ENCODE measurements at places on chromosomes 11 and 22.

DNA sequence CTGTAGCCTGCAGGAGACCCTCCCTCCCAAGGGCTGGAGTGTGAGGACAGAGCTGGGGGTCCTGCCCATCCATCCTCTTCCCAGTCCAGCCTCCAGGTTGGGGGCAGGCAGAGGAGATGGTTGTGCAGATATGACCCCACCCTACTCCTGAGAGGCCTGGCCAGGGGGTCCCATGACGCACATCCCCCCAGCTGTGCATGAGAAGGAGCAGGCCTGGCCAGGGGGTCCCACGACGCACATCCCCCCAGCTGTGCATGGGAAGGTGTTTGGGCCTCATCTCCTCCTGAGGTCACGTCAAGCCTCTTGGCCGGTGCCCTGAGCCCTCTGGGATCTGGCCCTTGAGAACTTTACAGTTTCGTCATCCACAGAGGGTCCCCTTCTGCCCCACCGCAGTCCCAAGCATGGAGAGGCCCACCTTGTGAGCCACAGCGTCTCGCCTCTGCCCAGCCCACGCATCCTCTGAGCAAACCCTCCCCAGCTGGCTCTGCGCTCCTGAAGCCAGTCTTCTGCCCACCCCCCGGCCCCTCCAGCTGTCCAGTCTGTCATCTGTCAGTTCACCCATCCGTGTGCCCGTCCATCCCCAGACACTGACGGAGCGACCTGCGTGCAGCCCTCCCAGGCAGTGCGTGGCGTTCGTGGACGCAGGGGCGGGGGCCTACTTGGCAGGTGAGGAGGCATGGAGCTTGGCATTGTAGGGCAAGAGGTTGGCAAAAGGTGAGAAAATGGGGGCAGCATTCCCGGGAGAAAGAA lies 2.3 kb downstream of the ANO9 start:
- no peak for DNase-seq

- no peak for DNase-seq
Measured at GRCh38 chr11:73510877-73511276, 87.0 kb downstream of the FAM168A start.

GRCh38 chr11:116712428-116712827 lies 60.4 kb downstream of the BUD13 start:
- no peak for DNase-seq

DNA sequence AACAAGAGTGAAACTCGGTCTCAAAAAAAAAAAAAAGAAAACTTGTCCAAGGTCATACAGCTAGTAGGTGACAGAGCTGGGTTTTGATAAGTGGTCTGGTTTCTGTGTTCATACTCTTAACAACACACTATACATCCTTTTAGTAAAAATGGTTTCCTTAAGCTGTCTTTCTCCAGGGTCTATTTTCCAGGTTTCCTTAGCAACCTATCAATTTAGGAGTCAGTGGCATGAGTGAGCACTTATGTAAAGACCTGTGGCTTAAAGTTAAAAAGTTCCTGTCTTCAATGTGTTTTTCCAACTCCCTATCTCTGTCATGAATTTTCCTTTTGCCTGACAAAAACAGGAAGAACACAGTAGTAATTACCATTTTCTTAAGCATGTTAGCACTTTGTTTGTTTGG lies 480.5 kb downstream of the TMEM135 start:
- no peak for DNase-seq

GRCh38 chr11:3087821-3088800 lies 30.9 kb upstream of the CARS1 start:
- no peak for DNase-seq

DNA sequence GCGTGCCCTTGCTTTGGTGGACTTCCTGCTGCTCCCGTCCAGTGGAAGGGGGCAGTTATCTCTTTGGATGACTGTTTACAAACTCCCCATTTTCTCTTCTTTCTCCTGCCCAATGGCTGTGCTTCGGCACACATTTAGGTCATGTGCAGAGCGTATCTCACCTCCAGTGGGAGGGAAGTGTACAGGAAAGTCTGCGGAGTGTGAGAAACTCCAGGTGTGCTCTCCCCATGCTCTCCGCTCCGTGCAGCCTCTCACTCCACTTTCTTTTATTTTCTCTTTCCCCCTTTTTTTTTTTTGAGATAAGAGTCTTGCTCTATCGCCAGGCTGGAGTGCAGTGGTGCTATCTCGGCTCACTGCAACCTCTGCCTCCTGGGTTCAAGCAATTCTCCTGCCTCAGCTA lies 11.9 kb upstream of the TEF start:
- no peak for DNase-seq

GRCh38 chr11:63961608-63962412 lies 12.6 kb upstream of the COX8A start:
- DNase-seq, result no peak

DNA sequence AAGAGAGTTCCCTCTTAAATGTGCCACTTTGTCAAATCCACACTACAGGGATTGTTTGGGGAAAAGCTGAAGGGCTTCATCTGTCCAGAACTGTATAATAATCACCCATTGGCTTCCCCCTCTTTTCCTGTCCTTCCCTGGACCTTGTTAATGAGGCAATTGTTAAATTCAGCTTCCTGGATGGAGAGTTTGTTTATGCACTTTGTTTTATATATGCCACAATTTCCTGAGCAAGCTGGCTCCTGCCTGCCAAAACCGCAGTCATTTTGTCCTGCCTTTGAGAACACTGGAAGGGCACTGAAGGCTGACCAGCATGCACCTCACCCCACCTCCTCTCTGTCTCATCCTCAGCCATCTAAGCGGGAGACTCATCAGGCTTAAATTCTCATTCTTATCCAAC lies 86.2 kb downstream of the MSANTD4 start:
- no peak for DNase-seq

DNA sequence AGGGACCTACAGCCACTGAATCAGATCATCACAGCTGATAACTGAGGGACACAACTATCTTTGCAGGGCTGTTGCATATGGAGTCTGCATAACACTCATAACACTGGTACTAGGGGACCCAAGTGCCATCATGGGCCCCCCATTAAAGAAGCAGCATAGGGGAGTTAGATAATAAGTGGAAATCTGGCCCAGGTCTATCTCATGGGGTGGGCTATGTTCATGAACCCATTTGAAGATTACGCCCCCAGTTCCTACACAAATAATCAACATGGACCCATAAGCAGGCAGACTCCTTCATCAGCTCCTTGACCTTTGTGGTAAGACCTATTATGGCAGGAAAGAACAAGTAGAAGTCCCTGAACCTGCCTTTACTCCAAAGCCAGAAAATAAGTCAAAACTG lies 48.8 kb downstream of the ASCL2 start:
- no peak for DNase-seq

DNA sequence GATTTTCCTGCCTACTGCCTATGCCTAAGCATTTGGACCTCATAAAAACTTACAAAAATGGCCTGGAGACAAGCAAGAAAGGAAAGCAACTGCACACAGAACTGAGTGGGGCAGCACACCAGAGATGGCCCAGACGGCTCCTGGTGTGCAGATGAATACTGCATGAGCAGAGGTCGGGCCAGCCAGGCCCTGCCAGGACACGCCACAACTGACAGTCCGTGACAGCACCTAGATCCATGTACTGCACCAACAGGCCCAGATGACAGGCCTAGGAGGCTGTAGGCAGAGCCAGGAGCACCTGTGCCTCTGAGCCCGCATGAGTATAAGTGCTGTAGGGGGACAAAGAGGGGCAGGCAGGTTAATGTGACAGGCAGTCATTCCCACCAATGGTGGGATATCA lies 160.2 kb downstream of the IGLL1 start:
- DNase-seq, result peak; percentile 94

DNA sequence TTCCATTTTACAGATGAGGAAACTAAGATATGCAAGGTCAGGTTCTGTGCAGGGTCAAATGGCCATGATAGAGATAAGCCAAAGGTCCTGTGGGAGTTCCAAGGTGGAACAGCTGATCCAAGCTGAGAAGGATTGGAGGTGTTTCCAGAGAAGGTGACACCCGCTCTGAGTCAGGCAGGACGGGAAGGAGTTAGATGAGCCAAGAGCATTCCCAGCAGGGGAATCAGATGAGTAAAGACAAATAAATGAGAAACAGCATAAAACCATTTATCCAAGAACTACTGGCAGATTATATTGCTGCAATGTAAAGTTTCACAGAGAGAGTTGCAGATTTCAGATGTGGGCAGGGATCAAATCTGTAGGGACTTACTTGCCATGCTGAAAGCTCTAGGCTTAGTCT lies 18.9 kb upstream of the HEPHL1 start:
- no peak for DNase-seq

DNA sequence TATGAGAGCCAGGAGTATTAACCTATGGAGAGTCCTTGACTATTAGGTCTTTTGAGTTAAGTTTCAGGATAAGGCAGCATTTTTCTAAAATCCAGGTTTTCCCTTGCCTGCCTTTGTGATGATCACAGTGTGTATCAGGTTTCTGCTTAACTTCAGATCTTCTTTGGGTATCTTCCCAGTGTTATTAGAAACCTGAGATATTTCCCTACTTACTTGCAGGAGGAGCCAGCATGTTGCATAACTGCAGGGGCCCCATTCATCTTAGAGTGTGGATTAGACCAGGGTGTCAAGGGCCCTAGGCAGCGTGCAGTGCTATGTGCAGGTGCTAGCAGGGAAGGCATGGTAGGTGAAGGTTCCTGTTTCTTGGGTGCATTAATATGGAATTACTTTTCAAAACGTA lies 69.5 kb downstream of the ZNRF3 start:
- no peak for DNase-seq

GRCh38 chr11:64900263-64900678 lies 16.7 kb downstream of the ATG2A start:
- no peak for DNase-seq

GRCh38 chr11:17013548-17014320 lies 480 bp downstream of the PLEKHA7 start:
- no peak for DNase-seq

DNA sequence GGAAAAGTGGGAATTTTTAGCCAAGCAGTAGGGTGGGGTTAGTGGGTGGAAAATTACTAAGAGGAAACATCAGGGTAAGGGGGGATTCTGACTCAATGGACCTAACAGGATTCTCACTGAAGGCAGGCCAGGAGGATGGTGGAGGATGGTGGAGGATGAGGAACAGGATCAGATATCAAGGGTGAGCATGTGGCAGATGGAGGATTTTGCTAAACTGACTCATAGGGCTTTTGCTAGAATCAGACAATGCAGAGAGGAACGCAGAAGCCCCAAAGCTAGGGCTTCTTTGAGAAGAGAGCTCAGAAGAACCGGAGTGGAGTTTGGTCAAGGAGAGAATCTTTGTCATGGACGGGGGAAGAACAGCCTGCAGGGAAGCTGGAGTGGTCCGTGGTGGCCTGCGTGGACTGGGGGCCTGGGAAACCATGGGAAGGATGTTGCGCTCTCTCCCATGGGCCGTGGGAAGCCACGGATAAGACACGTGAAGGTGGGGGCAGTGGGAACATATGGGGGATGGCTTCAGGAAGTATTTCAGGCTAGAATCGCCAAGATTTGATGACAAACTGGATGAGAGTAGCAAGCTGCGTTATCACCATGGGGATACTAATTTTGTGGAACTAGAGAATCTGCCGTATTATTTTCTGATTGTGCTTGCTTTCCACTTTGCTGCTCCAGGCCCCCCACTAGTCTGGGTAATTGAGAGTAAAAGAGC lies 165.2 kb downstream of the LDLRAD3 start:
- no peak for DNase-seq

GRCh38 chr11:37503411-37504059 lies 905.5 kb upstream of the RAG2 start:
- DNase-seq, result no peak

DNA sequence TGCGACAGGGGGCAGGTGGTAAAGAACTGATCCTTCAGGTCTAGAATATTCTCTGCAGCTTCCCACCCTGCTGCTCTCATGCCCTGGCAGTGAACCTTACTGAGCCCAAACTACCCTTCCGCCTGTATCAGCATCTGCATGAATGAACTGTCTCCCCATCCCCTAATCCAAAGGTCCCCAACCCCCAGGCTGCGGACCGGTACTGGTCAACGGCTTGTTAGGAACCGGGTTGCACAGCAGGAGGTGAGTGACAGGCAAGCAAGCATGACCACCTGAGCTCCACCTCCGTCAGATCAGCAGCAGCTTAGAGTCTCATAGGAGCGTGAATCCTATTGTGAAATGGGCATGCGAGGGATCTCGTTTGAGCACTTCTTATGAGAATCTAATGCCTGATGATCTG lies 58.2 kb upstream of the LMO1 start:
- DNase-seq, result no peak

DNA sequence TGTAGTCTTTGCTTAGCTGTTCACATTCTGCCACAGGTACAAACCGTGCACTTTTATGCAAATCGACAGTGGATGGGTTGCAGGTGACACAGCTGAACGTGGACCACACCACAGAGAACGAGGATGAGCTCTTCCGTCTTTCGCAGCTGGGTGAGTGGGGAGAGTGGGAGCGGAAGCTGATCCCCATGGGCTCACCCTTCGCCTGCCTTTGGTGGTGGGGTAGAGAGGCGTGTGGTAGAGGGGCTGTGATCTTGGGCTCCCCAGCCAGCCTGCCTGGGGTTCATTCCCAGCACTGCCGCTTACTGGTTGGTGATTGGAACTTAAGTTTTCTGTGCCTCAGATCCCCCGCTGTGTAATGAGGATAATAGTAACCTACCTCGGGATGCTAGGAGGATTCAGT lies 19.1 kb downstream of the TAB1 start:
- no peak for DNase-seq

- DNase-seq, result peak; percentile 91
Measured at GRCh38 chr22:48103126-48103875, 1340.9 kb downstream of the TBC1D22A start.

- no peak for DNase-seq
Measured at GRCh38 chr11:69508974-69509373, 27.5 kb downstream of the LINC01488 start.

DNA sequence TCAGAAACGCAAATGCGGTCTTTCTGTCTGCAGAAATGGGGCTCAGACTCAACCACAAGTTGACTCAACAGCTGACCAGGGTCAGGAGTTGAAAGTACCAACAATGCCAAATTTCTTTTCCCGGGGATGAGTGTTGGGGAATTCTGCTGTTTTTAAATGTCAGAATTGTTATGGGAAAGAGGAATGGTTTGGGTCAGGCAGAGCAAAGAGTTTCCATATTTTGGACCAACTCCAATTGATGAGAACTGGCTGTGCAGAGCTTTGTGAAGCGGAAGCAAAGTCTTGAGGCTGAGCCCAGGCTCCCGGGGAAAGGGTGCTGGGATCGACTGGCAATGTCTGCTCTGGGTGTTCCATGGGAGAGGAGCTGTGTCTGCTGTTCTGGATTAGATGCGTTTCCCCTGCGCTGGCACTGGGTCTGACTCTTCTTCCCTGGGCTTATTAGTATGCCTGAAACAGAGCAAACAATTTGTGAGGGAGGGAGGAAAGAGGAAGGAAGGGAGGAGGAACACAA lies 36.2 kb downstream of the TXN2 start:
- no peak for DNase-seq

GRCh38 chr11:88246696-88247095 lies 71.5 kb upstream of the RAB38 start:
- no peak for DNase-seq

GRCh38 chr11:35917676-35918075 lies 26.2 kb upstream of the LDLRAD3 start:
- DNase-seq, result no peak

GRCh38 chr22:39388261-39389011 lies 11.1 kb upstream of the TAB1 start:
- no peak for DNase-seq

GRCh38 chr11:2268729-2269600 lies 1.4 kb downstream of the ASCL2 start:
- DNase-seq, result peak; percentile 82

GRCh38 chr11:72040491-72041363 lies 39.6 kb downstream of the NUMA1 start:
- peak; percentile 98 for DNase-seq

GRCh38 chr11:33500861-33501479 lies 199.7 kb downstream of the C11orf91 start:
- DNase-seq, result no peak

Measured in vagina (tissue), 2 donors.